Psoas muscle (tissue), 8 donors: ENCODE measurements at places on chromosomes 6 and 20. TPM values are rescaled to one million over a fixed set of nuclear protein-coding genes. Genes with fewer than 3 reads are reported as not detected.

MAS1 gene
- not detected for polyA plus RNA-seq

KCNK17 gene
- polyA plus RNA-seq: not detected

DAAM2 gene
- 31.4 TPM for polyA plus RNA-seq

DNA sequence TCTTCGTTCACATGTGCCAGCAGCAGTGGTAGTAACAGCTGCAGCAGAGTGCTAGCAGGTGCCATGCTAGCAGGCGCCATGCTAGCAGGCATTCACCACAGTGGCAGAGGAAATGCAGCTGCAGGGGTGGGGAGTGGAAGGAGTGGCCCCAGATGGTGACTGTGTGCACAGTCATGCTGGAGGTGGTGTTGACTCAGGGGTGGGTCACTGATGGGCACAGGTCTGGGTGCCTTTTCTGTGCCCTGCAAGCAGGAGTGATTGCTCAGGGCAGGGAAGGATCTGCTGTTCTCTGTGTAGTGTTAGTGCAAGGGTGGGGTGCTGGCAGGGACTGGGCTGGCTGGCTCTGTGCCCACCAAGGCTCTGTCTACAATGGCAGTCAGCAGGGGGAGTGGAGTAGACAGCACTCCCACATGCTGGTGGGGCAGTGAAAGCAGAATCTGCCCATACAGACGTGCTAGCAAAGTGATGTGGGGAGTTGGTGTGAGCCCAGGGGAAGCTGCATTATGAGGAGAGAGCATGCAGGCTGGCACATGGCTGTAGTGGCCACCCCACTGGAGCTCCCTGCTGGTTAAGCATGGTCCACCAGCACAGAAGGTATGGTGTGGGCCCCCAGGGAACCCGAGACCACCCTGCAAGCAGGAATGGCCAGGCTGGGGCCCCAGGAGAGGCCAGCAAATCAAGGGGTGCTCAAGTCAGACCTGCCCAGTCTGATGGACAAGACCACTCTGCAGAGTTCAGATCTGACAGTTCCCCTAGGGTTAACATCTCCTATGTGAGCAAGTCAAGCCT lies 11.4 kb upstream of the TSPYL4 start:
- no peaks in the 10 kb centered on the region for H3K36me3 ChIP-seq
- DNase-seq: no peak
- no peaks in the 10 kb centered on the region for H3K27me3 ChIP-seq
- no peak overlapping the region for H3K27ac ChIP-seq

DNA sequence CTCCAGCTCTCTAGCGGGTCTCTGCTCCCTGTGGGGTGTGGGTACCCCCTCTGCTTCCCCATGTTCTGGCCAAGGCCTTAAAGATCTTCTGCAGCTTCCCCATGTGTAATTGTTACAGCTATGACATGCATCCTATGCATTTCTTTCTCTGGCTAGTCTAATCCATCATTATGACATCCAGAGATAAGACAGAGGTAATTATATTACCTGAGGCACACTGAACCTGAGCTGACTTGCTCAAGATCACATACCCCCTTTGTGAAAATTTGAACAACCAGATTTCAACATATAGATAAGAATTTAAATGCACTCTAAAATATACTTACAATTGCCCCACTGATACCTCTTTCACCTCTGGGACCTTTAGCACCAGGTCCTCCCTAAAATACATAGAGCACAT lies 102.4 kb downstream of the COL12A1 start:
- no peak overlapping the region for H3K4me3 ChIP-seq
- no peak for DNase-seq
- no peak overlapping the region for H3K27ac ChIP-seq
- H3K4me1 ChIP-seq: no peaks in the 10 kb centered on the region

GRCh38 chr6:55794136-55794812 lies 81.1 kb downstream of the BMP5 start:
- H3K4me1 ChIP-seq: no peaks in the 10 kb centered on the region
- H3K27me3 ChIP-seq: no peaks in the 10 kb centered on the region

DNA sequence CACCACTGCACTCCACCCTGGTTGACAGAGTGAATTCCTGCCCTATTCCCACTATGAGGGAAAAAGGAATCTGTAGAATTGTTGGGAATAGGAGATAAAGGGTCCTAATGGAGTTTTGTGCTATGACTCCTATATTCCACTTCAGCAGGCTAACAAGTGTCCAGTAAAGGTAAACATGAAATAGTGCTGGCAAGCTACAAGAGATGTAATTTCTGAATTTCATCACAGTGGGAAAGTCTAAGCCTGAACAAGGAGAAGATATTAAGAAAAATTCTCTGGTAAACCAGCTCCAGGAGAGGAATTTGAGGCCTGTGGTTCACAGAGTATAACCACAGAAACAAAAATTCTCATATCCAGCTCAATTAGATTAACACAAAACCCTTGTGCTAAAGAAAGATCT lies 10.3 kb upstream of the C6orf58 start:
- no peaks in the 10 kb centered on the region for H3K36me3 ChIP-seq
- H3K4me1 ChIP-seq: no peaks in the 10 kb centered on the region
- DNase-seq: no peak
- no peak overlapping the region for H3K4me3 ChIP-seq
- no peaks in the 10 kb centered on the region for H3K27me3 ChIP-seq

- no peak overlapping the region for H3K4me3 ChIP-seq
- no peaks in the 10 kb centered on the region for H3K36me3 ChIP-seq
- H3K4me1 ChIP-seq: no peaks in the 10 kb centered on the region
- no peak for DNase-seq
- no peak overlapping the region for H3K27ac ChIP-seq
Measured at GRCh38 chr6:122389704-122390372, 9.6 kb upstream of the HSF2 start.

- H3K27me3 ChIP-seq: peaks cover 6% of the 10 kb centered on the region
- peak overlapping the region; percentile 73 for H3K4me3 ChIP-seq
- peaks cover 5% of the 10 kb centered on the region for H3K4me1 ChIP-seq
- H3K36me3 ChIP-seq: no peaks in the 10 kb centered on the region
- DNase-seq: peak; percentile 80
Measured at GRCh38 chr6:151240036-151240685, 394 bp downstream of the AKAP12 start.

DNA sequence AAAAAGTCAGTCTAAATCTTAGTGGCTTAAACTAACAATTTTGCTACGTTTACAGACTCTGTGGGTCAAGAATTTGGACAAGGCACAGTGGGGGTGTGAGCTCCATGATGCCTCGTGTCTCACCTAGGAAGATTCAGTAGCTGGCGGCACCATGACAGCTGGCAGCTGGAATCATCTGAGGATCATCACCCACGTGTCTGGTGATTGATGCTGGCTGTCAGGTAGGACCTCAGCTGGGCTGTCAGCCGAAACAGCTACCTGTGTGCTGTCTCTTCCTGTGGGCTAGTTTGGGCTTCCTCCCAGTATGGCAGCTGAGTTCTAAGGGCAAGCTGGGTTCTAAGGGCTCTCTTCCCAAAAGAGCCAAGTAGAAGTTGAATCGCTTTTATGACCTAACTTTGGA lies 26.4 kb upstream of the DLGAP4 start:
- no peak overlapping the region for H3K27ac ChIP-seq
- DNase-seq: peak; percentile 9
- H3K27me3 ChIP-seq: no peaks in the 10 kb centered on the region
- H3K4me1 ChIP-seq: no peaks in the 10 kb centered on the region
- no peaks in the 10 kb centered on the region for H3K36me3 ChIP-seq
- H3K4me3 ChIP-seq: no peak overlapping the region

DNA sequence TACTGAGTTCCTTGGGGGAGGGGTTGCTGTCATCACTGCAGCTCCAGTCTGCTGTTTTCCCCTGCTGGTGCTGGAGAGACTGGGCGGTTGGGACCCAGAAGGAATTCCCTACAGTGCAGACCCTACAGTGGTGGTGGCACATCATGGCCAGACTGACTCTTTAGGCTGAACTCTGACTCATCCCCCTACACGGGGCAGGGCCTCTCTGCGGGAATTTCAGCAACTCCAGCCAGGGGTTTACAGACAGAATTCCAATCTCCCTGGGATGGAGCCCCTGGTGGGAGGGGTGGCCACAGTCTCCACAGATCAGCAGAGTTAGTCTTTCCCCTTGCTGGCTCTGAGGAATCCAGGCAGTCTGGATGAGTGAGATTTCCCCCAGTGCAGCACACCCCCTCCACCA lies 46.9 kb upstream of the MAPK13 start:
- no peak overlapping the region for H3K4me3 ChIP-seq
- no peak for DNase-seq
- no peaks in the 10 kb centered on the region for H3K27me3 ChIP-seq
- peaks cover 75% of the 10 kb centered on the region for H3K36me3 ChIP-seq
- H3K27ac ChIP-seq: no peak overlapping the region

- no peaks in the 10 kb centered on the region for H3K27me3 ChIP-seq
- H3K4me3 ChIP-seq: peak overlapping the region; percentile 24
- peaks cover 79% of the 10 kb centered on the region for H3K4me1 ChIP-seq
- peak overlapping the region; percentile 94 for H3K27ac ChIP-seq
Measured at GRCh38 chr6:107657755-107658461, 166.2 kb downstream of the SCML4 start.

- no peak overlapping the region for H3K27ac ChIP-seq
- peaks cover 10% of the 10 kb centered on the region for H3K4me1 ChIP-seq
- peak; percentile 70 for DNase-seq
Measured at GRCh38 chr6:31079656-31080261, 32.6 kb downstream of the C6orf15 start.

- peaks cover 3% of the 10 kb centered on the region for H3K27me3 ChIP-seq
Measured at GRCh38 chr20:22379472-22379871, 204.9 kb downstream of the FOXA2 start.

ENPP5 gene
- polyA plus RNA-seq: 1.8 TPM

DNA sequence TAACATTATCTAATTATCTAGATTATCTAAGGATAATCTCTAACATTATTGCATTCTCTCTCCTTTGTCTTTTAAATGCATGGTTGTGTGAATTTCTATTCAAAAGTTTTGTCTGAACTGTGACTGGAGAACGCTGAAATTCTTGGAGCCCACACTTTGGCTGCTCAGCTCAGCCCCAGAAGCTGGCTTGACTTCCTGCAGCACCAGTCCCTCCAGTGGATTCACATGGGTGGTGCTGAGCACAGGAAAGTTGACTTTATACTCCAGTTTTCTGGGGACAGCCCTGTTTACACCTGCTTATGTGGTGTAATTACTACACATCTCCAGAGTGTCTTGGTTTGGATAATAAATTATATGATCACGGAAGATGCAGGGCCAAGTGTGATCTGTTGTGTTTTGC lies 255.1 kb upstream of the NOX3 start:
- H3K36me3 ChIP-seq: no peaks in the 10 kb centered on the region
- H3K27ac ChIP-seq: no peak overlapping the region
- no peak for DNase-seq

ZSCAN31 gene
- polyA plus RNA-seq: 2.3 TPM

- no peak for DNase-seq
- H3K27me3 ChIP-seq: no peaks in the 10 kb centered on the region
- H3K4me1 ChIP-seq: peaks cover 3% of the 10 kb centered on the region
- no peaks in the 10 kb centered on the region for H3K36me3 ChIP-seq
- H3K4me3 ChIP-seq: no peak overlapping the region
Measured at GRCh38 chr6:140915551-140915950, 1217.2 kb upstream of the GJE1 start.

DNA sequence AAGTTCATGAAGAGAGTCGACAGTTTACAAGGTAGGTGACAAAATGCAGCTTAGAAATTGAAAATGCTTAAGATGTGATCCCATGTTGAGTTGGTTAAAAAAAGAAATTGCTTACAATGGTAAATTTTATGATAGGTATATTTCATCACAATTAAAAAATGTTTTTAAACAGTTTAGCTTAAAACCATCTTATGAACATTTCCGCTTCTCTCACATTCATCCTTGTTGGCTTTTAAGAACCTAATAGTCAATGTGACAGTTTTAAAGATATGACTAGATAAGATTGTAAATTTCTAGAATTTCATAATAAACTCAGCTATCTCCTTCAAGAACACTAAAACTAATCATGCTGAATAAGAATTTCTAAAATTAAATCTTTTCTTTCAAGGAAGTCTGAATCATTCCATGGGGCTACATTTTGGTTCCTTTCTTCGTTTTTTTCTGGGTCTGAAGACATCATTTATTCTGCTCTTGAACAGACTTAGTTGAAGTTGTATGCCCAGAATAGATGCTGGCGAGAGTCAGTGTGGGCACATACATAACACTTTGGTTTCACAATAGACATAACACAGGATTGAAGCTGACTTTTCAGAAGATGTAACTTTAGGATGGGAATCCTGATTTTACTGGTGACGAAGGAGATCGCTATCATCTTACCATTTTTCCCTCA lies 35.9 kb upstream of the LTV1 start:
- DNase-seq: no peak
- H3K4me3 ChIP-seq: no peak overlapping the region

GRCh38 chr6:33905071-33905609 lies 101.3 kb upstream of the MLN start:
- H3K4me3 ChIP-seq: no peak overlapping the region
- no peak for DNase-seq
- H3K27me3 ChIP-seq: no peaks in the 10 kb centered on the region
- H3K4me1 ChIP-seq: no peaks in the 10 kb centered on the region
- no peak overlapping the region for H3K27ac ChIP-seq
- no peaks in the 10 kb centered on the region for H3K36me3 ChIP-seq

BPI gene
- polyA plus RNA-seq: 0.06 TPM

MARCKS gene
- 3.1 TPM for polyA plus RNA-seq

C6orf120 gene
- 9.2 TPM for polyA plus RNA-seq

DNA sequence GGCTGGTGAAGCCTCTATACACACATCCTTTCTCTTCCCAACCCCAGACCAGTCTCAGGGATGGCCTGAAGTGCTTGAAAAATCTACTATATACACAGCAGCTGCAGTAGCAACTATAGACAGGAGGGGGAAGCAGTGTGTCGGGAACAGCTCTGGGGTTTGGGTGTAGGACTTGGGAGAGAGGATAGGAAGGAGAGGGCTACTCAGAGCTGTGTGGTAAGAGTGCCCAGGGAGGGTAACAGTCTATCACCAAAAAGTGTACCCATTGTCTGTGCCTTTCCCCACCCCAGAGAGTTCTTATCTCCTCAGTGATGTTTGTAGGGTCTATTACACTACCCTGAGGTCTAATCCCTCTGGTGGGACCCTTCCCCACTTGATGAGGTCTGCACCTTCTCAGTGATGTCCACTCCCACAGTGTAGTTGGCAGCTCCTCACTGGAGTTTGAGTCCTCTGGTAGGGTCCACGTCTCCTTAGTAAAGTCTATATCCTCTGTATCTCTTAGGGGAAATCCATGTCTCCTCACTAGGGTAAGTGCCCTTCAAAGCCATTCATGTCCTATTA lies 1.5 kb upstream of the GGT7 start:
- peak; percentile 82 for DNase-seq
- no peak overlapping the region for H3K4me3 ChIP-seq
- H3K4me1 ChIP-seq: peaks cover 22% of the 10 kb centered on the region
- H3K36me3 ChIP-seq: no peaks in the 10 kb centered on the region
- peak overlapping the region; percentile 96 for H3K27ac ChIP-seq

GRCh38 chr6:112846681-112847080 lies 499.6 kb downstream of the RFPL4B start:
- H3K27me3 ChIP-seq: no peaks in the 10 kb centered on the region
- no peaks in the 10 kb centered on the region for H3K36me3 ChIP-seq
- no peak overlapping the region for H3K27ac ChIP-seq
- H3K4me1 ChIP-seq: no peaks in the 10 kb centered on the region
- no peak overlapping the region for H3K4me3 ChIP-seq
- no peak for DNase-seq

HDGFL1 gene
- polyA plus RNA-seq: not detected

SCAF8 gene
- polyA plus RNA-seq: 16.9 TPM

C20orf202 gene
- 0.05 TPM for polyA plus RNA-seq

IL22RA2 gene
- not detected for polyA plus RNA-seq

PNLDC1 gene
- polyA plus RNA-seq: 0.09 TPM
